ENCODE measurements at places on chromosomes 16 and 17.
A peak's percentile ranks its signal among the peaks of the same experiment; 100 is the strongest.

DNA sequence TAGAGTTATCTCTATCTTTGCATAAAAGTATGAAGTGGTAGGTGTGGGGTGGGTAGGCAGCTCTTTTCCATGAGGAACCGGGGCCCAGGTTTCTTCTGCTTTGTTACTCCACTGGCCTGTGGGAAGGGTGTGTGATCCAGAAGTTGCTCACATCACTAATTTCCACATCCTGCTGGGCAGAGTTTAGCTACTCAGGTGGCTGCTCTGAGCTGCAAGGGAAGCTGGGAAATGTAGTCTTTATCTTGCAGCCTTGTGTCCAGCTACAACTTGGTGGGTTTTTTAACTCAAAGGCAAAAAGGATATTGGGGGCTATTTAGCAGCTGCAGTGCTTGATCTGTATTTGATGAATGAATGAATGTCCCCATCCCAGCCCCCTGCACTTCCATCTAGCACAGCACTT lies 335.3 kb downstream of the SNX29 start:
- DNase-seq, result no peak

DNA sequence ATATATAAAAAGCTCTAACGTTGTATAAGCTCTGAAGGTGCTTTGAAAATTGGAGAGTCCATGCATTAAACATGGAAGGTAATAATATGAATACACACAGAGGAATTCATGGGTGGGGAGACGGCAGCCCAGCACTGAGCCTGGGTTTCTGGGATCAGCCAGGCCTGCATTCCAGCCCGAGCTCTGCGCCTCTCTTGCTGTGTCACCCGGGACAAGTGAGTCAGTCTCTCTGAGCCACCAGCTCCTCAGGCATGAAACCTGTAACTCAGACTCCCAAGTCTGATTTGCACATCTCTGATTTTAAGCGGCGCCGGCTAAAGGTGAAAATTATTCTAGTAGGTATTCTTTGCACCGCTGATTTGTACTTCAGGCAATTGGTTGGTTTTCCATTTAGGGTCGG lies 238.8 kb downstream of the MRTFB start:
- DNase-seq, result no peak

DNA sequence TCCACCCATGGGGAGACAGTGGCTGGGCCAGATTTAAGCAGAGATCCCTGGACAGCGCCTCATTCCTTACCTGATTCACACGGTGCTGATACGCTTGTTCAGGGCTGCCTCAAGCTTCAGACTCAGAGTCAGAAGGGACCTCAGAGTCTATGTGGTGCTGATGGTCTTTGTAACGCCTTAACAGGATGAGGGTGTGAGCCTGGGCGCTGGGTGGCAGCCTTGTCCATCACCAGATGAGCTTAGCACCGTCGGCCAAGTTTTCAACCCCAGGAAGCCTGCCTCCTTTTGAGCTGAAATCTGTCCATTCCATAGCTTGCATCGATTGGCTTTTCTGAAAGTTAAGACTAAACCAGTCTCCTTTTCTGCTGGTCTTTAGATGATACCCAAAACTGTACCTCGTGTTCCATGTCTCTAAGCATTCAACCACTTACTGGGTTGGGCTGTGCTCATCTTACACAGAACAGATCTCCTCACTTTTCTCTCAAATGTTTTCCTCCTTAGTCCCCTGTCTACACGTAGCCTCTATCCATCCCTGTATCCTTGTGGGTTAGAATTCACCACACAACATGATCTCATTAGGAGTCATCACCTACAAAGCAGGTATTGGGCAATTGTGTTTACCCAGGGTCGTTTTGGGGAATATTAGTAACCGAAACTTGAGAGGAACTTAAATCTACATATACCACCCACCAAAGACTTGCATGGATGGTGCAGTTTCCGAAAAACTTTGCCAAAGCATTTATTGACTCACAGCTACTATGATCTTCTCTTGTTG lies 573.4 kb downstream of the CDH13 start:
- no peak for DNase-seq

- DNase-seq, result no peak
These were observed 199.9 kb upstream of the CIBAR2 start for GRCh38 chr16:85312174-85312573.

- DNase-seq, result no peak
These were observed 1.3 kb downstream of the SRL start for GRCh38 chr16:4240624-4241023.

DNA sequence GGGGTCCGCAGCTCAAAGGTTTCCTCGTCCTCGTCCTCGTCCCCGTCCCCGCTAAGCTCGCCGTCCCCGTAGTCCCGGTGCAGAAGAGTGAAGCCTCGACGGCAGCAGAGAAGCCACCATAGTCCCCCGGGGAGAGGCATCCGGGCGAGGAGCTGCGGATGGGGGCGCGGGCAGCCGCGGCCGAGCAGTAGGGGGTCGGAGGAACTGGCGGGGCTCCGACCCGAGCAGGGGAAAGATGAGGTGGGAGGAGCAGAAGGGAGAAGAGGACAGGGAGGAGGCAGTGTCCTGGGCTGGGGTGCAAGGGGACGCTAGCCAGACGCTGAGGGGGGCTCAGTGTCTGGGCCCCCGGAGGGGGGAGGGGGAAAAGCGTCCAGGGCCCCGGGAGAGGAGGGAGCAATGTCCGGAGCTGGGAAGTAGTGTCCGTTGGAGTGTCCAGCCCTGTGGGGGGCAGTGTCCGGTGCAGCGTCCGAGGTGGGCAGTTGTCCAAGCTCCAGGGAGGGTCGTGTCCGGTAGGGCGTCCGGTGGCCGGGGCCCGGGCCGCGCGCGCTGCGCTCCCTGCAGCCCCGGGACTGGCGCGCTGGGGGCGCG lies at the start of gene PLEKHH3:
TSS of gene PLEKHH3 (minus strand) at position 571 of the 588 bp plus-strand sequence. CDS start at position 140, 431 bp downstream.
- no peak for DNase-seq

- DNase-seq, result no peak
These were observed 2.6 kb upstream of the FDXR start for GRCh38 chr17:74875155-74875976.

DNA sequence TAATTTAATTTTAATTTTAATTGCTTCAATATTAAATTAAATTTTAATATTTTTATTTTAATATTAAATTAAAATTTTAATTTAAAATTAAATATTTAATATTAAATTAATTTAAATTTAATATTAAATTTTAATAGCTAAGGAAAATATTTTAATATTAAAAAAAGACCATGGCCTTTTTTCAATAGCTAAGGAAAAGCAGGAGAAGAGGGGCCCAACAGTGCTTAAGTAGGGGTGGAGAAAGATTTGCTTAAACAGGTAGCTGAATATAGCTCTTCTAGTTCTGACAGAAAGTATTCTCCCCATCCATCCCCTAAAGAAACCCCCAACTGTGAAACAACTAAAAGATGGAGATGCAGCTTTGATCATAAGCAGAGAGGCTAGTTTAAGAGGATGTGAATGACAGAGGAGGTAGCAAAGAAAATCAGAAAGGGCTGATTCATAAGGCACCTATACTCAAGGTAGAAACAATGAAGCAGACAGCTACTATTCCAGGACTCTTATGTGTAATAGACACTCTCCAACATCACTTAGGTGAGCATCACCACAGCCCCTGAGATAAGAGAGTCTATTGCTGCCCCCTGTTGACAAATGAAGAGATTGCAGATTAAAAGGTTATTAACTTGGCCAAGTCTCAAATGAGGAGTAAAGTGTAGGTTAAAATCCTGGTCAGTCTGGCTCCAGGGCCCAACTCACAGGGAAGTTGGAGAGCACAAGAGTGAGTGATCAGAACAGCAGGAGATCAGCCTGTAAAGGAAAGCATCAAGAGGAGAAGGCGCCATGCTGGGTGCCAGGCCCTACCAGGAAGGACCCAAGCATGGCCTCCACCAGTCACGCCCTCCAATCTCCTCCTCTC lies 7.8 kb upstream of the RNASEK start:
- peak; percentile 27 for DNase-seq

- no peak for DNase-seq
These were observed 18.6 kb downstream of the C1QTNF1 start for GRCh38 chr17:79042421-79043190.

DNA sequence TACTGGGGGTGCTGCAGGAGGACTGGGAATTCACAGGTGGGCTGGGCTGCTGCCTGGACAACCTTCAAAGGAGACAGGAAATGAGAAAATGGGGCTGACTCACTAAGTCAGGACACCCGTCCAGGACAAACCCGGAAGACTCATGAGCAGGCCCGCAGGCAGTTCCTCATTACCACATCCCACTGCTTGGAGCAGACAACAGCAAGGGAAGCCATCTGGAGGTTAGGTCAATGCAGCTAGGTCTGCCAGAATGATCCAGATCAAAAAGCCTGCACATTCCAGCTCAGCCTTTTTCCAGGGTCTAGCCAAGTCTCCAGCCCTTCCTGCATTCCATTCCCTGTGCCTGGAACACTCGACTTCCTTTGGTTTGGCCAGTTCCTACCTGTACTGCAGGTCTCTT lies 536.5 kb upstream of the CDH11 start:
- no peak for DNase-seq

DNA sequence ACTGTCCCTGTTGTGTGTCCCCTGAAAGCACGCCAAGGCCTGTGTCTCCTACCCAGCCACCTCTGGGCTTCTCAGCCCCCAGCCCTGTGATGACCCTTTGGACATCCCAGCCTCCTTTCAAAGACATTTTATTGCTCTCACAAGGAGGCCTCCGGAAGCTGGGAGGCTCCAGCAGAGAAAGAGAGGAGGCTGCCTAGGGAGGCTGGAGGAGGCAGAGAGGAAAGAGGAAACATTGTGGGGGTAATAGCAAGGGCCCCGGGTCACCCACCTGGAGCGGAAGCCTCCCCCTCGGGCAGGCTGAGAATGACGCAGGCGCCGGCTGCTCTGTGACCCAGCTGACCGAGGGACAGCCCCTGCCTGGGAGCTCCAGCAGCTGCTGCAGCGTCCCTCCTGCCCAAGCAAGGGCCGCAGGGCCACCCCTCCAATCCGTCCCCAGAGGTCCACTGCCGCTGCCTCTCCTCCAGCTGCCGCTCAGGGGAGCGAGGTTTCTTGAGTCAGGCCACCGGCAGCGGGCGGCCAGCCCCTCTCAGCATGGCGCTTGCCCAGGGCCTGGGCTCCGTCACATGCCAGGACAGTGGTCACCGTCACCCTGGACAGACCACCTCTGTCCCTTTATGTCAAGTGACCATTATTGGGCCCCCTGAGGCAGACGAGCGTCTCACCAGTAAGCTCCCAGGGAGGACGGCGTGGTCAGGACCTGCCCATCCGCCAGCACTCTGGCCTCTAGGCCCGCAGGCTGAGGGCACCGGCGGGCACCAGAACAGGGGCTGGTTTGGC lies 29.3 kb downstream of the ACTG1 start:
- DNase-seq, result peak; percentile 18

DNA sequence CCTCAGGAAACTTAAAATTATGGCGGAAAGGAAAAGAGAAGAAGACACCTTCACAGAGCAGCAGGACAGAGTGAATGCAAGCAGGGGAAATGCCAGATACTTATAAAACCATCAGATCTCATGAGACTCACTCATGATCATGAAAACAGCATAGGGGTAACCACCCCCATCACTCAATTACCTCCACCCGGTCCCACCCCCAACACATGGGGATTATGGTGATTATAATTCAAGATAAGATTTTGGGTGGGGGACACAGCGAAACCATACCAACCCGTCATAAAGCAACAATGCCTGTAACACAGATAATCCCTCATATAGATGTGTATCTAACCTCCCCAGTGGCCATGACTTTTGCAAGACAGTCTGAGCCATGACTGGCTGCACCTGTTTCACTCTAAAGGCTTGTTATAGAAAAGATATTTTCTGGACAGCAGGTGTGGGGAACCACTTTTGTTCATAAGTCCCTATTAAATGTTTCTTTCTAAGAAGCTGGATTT lies 7.0 kb upstream of the GSDMA start:
- no peak for DNase-seq

DNA sequence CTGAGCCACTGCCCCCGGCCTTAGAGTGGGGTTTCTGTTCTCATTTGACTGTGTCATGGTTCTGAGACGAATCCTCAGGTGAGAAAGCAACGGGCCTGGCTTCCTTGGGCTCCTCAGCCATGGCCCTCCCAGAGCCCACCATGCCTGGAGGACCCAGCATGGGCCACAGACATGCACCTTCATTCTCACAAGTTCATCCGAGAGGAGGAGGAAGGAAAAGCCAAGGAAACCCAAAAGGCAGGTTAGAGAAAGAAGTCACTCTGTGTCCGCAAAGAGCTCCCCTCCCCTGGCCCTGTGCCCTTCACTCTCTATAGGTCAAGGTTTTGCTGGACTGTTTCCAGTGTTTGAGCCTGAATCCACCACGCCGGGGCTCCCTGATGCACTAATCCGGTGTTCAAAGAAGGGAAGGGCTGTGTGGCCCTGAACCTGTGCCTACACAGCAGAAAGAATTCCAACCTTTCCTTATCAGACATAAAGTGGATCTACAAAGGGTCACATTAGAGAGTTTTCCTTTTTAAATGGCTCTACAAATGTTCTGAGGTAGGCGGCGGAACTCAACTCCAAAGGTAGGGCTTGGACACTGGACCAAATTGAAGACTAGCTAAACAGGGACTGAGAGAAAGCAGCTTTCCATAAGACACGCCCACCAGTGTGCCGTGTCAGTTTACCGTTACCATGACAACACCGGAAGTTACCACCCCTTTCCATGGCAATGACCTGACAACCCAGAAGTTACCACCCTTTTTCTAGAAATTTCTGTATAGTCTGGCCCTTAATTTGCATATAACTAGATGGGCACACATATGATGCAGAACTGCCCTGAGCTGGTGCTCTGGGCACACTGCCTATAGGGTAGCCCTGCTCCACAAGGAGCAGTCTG lies 15.9 kb upstream of the PECAM1 start:
- DNase-seq, result no peak

DNA sequence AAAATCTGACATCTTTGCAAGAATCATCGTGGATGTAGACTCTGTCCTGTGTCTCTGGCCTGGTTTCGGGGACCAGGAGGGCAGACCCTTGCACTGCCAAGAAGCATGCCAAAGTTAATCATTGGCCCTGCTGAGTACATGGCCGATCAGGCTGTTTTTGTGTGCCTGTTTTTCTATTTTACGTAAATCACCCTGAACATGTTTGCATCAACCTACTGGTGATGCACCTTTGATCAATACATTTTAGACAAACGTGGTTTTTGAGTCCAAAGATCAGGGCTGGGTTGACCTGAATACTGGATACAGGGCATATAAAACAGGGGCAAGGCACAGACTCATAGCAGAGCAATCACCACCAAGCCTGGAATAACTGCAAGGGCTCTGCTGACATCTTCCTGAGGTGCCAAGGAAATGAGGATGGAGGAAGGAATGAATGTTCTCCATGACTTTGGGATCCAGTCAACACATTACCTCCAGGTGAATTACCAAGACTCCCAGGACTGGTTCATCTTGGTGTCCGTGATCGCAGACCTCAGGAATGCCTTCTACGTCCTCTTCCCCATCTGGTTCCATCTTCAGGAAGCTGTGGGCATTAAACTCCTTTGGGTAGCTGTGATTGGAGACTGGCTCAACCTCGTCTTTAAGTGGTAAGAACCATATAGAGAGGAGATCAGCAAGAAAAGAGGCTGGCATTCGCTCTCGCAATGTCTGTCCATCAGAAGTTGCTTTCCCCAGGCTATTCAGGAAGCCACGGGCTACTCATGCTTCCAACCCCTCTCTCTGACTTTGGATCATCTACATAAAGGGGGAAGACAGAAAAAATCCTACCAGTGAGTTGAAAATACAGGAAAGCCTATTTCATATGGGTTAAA lies at the start of gene G6PC1:
TSS of gene G6PC1 (plus strand) at position 340 of the 872 bp plus-strand sequence. CDS start at position 418, 78 bp downstream.
- DNase-seq, result no peak

- DNase-seq, result no peak
These were observed 22.1 kb upstream of the GNA13 start for GRCh38 chr17:65078441-65079160.
